ENCODE measurements at places on chromosomes 4 and X. TPM values are rescaled to one million over a fixed set of nuclear protein-coding genes. Genes with fewer than 3 reads are reported as not detected.
A peak's percentile ranks its signal among the peaks of the same experiment; 100 is the strongest.

- DNase-seq, result no peak
Measured at GRCh38 chr4:121454251-121454979, 73.6 kb upstream of the QRFPR start.

GRCh38 chr4:119025916-119026661, 109.5 kb upstream of the MYOZ2 start:
- no peak for DNase-seq

DNA sequence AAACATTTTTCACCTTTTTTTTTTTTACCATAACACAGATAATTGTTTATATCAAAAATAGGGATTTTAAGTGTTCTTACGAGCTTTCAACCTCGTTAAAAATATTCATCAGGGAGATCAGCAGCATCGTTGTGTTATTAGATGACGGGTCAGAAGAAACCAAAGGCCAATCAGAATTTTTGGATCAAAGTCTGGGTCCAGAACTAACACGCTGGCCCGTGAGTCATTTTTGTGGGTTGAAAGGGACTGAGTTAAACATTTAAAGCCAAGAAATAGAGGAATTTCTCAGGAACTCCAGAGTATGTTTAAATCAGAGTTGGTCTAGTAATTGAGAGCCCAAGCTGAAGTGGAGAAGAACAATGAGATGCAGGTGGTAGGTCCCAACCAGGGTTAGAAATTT, 170.8 kb downstream of the TLL1 start:
- DNase-seq, result no peak

DNA sequence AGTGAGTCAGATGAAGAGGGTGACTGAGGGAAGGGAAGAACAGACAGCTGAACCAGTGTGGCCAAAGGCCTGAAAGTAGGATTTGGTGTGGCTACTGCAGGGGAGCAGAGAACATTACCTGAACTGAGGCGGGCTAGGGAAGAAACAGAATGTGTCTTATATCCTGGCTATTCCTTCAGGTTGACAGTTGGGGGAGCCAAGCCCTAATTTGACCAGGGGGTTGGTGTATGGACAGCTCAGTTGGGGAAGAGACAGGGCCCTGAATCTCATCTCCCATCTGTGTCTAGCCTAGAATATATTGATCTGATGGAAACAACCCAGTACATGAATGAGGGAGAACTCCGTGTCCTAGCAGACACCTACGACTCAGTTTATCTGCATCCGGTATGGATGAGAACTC, 4.2 kb downstream of the HDAC6 start:
- DNase-seq, result no peak

- DNase-seq, result peak; percentile 31
Measured at GRCh38 chr4:3868211-3869173, 102.3 kb downstream of the ADRA2C start.

- DNase-seq, result peak; percentile 32
Measured at GRCh38 chrX:134990801-134991481, at the start of gene SMIM10. SMIM10 (plus strand) TSS chrX:134990991; CDS start chrX:134991096, 105 bp downstream.

DNA sequence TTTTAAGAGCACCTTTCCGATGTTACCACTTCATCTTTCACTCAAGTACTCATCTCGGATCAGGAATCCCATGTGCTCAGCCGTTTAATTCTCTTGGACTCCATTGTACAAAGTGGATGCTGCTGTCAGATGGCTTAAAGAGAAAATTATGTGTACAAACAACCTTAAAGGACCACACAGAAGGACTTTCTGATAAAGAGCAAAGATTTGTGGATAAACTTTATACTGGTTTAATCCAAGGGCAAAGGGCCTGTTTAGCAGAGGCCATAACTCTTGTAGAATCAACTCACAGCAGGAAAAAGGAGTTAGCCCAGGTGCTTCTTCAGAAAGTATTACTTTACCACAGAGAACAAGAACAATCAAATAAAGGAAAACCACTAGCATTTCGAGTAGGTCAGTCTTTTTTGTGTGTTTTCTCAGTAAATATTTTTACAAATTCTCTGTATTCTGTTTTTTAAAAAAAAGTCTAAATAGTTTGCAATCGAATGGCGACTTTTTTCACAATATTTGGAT, 20.1 kb downstream of the MMAA start:
- no peak for DNase-seq

DNA sequence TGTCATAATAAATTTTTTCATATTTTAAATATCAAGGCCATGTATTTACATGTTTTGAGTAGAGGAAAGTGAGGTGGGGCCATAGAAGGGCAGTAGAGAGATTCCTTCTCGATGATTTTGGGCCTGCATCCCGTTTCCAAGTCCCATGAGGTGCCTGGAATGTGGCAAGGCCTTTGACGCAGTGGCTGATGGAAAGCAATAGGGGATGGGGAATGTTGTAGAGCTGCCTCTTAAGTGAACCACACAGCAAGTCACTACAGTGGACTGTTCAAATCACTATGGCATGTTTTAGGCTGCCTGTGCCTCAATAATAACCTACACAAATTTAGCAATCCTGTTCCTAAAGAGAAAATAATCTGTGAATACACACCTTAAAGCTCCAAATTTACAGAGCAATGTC, 48.3 kb downstream of the ANXA5 start:
- no peak for DNase-seq

DNA sequence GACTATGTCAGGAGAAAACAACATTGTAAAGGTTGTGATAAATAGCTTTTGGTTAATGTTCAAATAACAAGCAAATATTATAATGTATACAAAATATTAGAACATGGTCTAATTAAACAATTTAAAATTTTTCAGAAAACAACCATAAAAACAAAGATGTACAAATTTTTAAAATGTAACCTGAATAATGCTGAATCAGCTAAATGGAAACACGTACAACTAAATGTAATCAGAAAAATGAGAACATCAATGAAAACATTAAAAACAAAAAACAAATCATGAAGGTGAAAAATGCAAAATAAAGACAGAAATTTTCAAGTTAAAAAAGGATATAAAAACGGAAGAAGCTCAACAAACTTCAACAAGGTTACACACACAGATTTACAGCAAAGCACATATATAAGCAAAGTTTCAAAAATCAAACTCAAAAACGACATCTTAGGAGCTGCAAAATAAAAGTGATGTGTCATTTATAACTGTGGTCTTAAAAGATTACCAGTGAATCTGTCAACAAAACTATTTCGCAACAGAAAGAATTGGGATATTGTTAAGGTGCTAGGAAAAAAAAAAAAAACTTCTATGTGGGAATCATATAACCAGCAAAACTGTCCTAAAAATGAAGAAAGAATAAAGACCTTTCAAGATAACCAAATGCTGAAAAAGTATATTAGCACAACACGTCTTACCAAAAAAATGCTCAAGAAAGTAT, 31.8 kb downstream of the ZNF732 start:
- no peak for DNase-seq

UGT2B10 gene
- not detected for polyA plus RNA-seq

MAGEC1 gene
- polyA plus RNA-seq, result not detected

SHISA3 gene
- polyA plus RNA-seq, result 111 TPM

SRPK3 gene
- polyA plus RNA-seq, result 2.1 TPM

WDR17 gene
- polyA plus RNA-seq, result 6.6 TPM
